ENCODE measurements at places on chromosomes 2 and 18.
A peak's percentile ranks its signal among the peaks of the same experiment; 100 is the strongest.

DNA sequence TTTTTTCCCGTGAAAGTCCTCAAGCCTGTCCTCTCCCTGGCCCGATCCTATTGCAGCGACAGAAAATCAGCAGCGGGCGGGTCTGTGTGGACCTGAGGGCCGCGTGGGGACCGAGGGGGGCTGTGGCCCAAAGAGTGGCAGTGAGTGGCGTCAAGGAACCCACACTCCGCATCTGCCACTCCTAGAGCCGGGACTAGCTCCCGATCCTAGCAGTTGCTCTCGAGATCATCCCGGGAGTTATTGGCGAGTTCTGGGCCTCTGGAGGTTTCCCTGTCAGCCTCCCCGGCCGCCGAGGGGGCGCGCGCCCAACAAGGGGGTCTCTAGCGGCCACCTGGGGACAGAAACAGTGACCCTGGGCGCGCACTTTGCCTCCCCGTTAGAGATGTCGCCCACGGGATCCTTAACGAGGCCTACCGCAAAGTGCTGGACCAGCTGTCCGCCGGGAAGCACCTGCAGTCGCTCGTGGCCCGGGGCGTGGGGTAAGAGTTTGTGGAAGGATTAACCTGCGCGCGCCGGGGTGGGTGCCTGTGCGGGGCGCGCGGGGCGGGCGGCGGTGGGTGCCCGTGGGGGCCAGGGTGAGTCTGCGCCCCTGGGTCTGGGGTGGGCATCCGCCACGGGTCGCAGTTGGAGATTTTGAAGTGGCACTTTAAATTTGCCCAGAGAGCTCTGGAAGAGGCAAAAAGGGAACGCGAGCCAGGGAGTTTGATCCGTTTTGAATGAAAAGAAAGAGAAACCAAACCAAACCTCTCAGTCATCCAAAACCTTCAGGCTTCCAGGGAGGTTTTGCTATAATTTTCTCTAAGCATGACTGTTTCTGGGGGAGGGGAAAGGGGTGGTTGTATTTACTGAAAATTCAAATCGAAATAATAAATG is 3.5 kb downstream of the ADCYAP1 start:
- DNase-seq: peak; percentile 17

GRCh38 chr2:181828122-181828705 is 63.3 kb upstream of the ITPRID2 start:
- no peak for DNase-seq

GRCh38 chr2:189876271-189876670 is 92.0 kb downstream of the PMS1 start:
- no peak for DNase-seq

- no peak for DNase-seq
Observed at GRCh38 chr2:219548990-219549389, 5.2 kb downstream of the TMEM198 start.

DNA sequence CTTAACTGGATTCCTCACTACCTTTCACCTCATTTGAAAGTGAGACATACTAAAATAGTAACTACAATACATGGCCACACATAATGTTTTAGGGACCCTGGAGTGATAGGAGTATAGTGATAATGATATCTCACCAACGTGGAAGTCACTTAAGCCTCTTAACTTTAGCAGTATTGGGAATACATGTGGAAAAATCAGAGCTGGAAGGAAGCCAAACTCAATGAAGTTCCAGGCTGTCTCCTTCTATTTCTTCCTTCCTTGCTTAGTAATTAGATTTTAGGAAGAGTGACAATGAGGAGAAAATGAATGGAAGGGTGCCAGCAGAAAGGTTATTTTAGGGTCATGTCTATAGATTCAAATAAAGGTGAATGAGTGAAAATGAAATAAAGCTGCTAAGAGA is 387.3 kb downstream of the PLCL1 start:
- no peak for DNase-seq

Data from T47D (cell line).